ENCODE measurements at places on chromosomes 12 and 14. TPM values are rescaled to one million over a fixed set of nuclear protein-coding genes. Genes with fewer than 3 reads are reported as not detected.

The C12orf54 gene
- 2.8 TPM for total RNA-seq

The FNTB gene
- 9.7 TPM for total RNA-seq

The LLPH gene
- total RNA-seq, result 35.0 TPM

- no peak for DNase-seq
Observed at GRCh38 chr12:105270671-105271255, 34.8 kb upstream of the APPL2 start.

The EML5 gene
- total RNA-seq, result 2.7 TPM

DNA sequence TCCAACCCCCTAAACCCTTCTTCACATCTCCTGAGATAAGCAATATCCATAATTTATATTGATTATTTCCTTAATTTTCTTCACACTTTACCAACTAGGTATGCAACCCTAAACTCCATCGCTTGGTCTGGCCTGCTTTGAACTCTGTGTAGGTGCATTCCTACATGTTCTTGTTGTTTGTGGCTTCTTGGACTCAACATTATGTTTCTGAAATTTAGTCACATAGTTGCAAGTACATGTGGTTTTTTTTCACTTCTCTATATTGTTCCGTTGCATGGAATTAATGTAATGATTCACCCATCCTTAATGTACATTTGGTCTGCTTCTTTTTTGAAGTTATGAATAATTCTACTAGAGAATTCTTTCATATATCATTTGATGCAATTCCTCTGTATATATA is 1.6 kb upstream of the TAS2R30 start:
- DNase-seq, result no peak

The TAS2R42 gene
- not detected for total RNA-seq

The CD163L1 gene
- not detected for total RNA-seq

GRCh38 chr12:62267480-62267879 is 7.3 kb downstream of the USP15 start:
- DNase-seq, result no peak

GRCh38 chr12:82694970-82695369 is 8.3 kb downstream of the TMTC2 start:
- peak; percentile 30 for DNase-seq

DNA sequence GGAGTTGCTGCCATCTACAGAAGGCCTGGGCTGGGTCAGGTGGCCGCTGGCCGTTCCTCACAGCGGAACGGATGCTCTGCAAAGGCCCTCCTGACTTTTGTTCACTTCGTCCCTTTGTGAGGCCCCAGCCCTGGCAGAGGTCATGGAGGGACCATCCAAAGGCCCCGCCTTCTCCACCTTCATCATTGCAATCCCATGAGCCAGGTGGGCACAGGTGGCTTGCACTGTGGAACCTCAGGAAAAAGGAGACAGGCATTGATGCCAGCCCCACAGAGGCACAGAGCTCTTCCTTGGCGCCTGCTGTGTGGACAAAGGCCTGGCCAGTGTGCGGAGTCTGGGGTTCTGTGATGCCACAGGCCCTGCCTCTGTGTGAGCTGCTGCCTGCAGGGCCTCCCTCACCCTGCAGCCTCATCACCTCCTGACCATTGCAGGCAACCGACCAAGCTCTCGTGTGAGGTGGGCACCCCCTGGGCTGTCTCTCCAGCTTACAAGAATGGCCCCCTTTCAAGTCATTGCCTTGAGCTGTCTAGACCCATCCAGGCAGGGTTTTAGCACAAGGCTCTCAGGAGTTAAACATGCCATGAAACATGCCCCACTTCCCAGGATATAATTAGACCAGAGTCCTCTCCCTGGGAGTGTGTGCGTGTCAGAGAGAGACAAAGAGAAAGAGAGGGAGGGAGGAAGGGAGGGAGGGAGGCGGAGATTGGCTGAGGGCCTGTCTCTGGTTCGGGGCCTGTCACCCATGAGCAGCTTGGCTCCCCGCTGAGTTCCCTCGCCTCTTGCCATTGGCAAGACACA is 19.3 kb downstream of the NFKBIA start:
- peak; percentile 42 for DNase-seq

DNA sequence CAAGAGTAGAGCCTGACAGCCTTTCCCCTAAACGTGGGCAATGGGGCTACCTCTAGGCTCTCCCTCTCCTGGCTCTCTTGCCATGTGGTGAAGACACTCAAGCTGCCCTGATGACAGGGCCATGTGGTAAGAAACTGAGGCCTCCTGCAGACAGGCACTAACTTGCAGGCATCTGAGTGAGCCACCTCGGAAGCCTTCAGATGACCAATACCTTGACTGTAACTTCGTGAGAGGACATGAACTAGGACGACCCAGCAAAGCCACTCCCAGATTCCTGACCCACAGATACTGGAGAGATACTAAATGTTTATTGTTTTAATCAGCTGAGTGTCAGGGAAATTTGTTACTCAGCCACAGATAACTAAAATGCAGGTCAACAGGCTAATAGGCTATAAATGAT is 96.4 kb downstream of the EFCAB11 start:
- DNase-seq, result peak; percentile 92

- DNase-seq, result no peak
Observed at GRCh38 chr14:90572441-90573150, 175.8 kb downstream of the CALM1 start.

DNA sequence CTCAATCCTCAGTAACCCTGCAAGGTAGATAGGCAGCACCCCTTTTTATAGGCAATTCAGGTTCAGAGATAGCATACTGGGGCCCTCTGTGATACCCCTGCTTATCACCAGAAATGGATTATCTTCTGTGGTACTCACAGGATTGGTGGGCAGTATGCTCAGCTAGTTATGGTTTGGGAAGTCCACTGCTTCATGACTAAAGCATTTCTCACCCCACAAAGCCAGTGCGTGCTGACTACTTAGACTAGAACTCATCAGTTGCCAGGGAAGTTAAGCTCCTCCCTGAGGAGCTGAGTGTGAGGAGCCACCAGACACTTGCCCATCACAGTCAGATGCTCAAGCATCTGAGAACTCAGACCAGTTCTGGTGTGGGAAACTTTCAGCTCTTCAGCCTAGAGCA is 76.3 kb downstream of the SCAF11 start:
- peak; percentile 75 for DNase-seq

GRCh38 chr14:89700801-89701200 is 253.7 kb downstream of the EFCAB11 start:
- DNase-seq, result no peak

GRCh38 chr14:64110802-64111201 is 183.4 kb downstream of the ESR2 start:
- peak; percentile 58 for DNase-seq

DNA sequence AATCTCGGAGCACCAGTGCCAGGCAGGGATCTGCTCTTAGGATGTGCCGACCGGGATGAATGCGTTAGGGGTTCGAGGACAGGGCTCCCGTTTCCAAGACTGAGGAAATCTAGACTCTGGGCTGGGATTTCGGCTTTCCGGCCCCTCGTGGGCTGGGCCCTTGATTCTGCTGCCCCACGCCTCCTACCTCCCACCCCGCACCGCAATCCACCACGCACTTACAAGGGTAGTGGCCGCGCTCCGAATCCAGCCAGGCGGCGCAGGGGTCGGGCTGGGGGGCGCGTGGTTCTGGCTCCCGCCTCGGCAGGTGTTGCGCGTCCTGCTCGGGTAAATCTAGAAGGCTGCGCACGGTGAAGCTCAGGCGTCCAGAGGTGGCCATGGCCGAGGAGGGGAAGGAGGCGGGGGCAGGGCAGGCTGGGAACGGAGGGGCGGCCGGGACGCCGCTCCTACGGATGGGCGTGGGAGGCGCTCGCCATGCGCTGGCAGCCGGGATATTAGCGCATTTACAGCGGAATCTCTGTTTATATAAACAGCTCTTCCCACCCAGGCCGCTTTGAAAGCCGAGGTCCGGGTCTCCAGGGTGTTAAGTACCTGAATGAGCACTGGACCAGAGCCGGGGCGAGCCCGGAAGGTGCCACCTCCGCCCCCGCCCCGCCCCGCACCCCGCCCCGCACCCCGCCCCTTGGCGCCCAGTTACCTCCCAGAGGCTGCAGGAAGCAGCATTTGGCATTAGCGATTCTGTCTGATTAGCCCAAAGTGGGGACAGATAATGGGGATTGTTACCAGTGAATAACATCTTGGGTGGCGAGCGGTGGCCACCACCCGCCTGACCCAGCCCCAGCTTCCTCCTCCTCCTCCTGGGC is at the start of gene NKX2-8:
Gene NKX2-8 (minus strand): TSS at position 604 of the 863 bp plus-strand sequence. CDS start 225 bp downstream, at position 379.
- DNase-seq, result peak; percentile 19

GRCh38 chr12:14257734-14258574 is 107.5 kb upstream of the ATF7IP start:
- peak; percentile 96 for DNase-seq

The CDCA3 gene
- 1.8 TPM for total RNA-seq

DNA sequence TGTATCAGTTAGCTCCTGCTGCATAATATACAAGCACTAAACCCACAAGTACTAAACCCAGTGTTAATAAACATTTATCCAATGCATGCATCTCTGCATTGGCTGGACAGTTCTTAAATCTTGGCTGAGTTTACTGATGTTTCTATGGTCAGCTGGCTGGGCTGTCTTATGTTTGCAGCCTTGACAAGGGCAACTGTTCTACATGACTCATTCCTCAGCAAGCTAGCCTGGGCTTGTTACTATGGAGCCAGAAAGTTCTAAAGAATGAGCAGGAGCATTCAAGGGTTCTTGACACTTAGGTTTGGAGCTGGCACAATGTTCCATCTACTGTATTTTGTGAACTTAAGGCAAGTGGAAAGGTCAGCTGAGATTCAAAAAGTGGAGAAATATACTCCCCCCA is 199.1 kb downstream of the GLT1D1 start:
- no peak for DNase-seq

The ACVRL1 gene
- 0.33 TPM for total RNA-seq

DNA sequence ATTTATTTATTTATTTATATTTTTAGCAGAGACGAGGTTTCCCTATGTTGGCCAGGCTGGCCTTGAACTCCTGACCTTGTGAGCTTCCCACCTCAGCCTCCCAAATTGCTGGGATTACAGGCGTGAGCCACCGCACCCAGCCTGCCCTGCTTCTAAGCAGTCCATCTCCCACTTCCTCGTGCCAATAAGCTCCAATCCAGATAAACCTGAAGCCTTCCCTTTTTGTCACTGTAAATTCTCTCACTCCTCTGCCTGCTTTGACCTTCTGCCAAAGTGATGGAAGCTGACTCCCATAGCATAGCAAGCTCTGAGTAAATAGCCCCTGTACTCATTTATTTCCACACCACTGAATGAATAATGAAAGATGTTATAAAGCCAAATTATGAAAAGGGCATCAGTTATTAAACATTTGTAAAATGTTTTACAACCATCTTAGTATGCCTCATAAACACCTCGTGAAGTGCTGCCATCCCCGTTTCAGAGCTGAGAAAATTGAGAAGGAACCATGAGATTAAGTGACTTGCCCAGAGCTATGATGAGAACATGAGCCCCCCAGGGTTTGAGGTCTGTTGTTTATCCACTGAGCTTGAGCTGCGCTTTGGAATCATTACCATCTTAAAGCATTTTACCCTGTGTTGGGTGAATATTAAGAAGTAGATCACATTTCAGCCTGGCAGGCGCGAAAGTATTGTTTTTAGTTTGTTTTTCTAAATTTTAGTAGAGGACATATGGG is 30.4 kb downstream of the MANSC1 start:
- DNase-seq, result no peak

The ADSS1 gene
- 0.53 TPM for total RNA-seq

The ARMH4 gene
- 0.27 TPM for total RNA-seq

The NFE2 gene
- 0.67 TPM for total RNA-seq

The ZNF891 gene
- 1.1 TPM for total RNA-seq

DNA sequence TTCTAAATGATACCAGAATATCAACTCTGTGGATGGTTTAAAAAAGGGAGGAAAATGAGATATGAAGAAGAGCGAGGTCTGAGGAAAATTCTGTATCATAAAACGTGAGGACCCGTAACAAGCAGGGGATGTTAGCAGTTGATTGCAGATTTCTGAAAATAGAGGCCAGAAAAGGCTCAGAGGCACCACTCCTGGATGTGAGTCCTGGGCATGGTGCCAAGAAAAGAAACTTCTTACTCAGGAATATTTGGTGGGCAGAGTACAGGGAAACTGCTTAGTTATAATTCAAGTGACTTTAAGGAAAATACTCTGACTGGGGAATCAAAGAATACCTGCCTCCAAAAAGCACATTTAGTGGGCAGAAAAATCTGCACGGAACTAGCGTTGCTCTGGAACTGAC is 85.5 kb downstream of the PRICKLE1 start:
- DNase-seq, result no peak

DNA sequence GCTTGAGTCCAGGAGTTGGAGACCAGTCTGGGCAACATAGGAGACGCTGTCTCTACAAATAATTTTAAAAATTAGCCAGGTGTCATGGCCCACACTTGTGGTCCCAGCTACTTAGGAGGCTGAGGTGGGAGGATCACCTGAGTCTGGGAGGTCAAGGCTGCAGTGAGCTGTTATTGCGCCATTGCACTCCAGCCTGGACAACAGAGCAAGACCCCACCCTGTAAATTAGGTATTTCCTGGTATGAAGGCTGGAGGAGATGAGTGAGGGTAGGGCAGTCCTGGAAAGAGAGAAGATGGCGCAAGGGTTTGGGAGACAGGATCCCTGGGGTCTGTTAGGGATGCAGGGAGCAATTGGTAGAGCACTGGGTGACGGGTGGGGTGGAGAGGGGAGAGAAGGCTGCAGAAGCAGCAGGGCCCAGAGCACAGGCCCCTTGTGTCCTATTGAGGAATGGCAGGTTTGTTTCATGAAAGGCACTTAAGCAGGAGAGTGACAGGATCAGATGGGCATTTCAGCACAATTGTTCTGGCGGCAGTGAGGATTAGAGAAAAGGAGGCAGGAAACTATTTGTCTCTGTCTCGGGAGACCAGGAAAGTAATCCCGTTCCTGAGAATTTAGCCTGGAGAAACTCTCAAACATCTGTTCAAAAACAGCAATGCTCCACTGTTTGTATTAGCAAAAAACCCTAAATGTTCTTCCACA is 47.2 kb upstream of the KTN1 start:
- DNase-seq, result no peak

The CERS5 gene
- total RNA-seq, result 51.3 TPM

- DNase-seq, result no peak
Observed at GRCh38 chr12:56714431-56714929, 10.6 kb downstream of the NACA start.

The CMTM5 gene
- total RNA-seq, result not detected

GRCh38 chr12:6730169-6730568 is 6.3 kb downstream of the COPS7A start:
- DNase-seq, result no peak

The ADAM21 gene
- 0.68 TPM for total RNA-seq

DNA sequence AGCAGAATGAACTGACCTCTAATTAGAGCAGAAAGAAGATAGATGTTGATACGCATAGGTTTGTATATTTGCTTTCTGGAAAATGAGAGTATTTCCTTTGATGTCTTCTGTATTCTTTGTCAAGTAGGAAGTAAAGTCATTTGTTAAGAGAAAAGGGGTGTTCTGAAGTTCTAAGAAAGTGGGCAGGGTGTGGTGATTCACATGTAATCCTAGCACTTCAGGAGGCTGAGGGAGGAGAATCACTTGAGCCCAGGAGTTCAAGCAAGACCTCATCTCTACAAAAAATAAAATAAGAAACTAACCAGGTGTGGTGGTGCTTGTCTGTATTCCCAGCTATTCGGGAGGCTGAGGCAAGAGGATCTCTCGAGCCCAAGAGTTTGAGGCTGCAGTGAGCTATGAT is 2.8 kb downstream of the RHNO1 start:
- DNase-seq, result no peak
